ENCODE measurements at places on chromosomes 1 and 21. TPM values are rescaled to one million over a fixed set of nuclear protein-coding genes. Genes with fewer than 3 reads are reported as not detected.
A peak's percentile ranks its signal among the peaks of the same experiment; 100 is the strongest.

GRCh38 chr1:161038523-161039153, at the start of gene TSTD1:
Gene TSTD1, minus strand, starts transcription at chr1:161038964. Its CDS starts 75 bp downstream, at chr1:161038889.
- H3K27ac ChIP-seq, result peak within 1 kb of the TSS; percentile 92
- H3K27me3 ChIP-seq, result no peaks in the 10 kb centered on the region
- peak; percentile 81 for DNase-seq
- peaks cover 36% of the 10 kb centered on the region for H3K4me1 ChIP-seq

DNA sequence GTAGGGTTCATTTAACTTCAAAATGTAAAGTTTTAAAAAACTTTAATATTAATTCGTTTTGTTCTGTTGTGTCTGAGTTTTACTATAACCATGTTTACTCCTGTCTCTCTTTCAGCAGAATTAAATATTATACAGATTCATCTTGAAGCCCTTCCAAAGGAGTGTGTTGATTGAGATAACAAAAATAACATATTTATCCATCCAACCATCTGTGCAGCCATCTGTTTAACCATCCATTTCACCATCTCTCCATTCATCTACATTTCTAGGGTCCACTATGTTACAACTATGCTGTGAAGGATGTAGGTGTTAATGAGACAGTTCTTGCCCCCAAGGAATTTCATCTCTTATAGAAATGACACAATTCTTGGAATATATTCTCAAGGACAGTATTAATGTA, 36.0 kb upstream of the GNG12 start:
- no peak for DNase-seq
- no peak overlapping the region for H3K27ac ChIP-seq
- no peaks in the 10 kb centered on the region for H3K36me3 ChIP-seq

- H3K4me3 ChIP-seq, result no peak overlapping the region
- H3K36me3 ChIP-seq, result no peaks in the 10 kb centered on the region
- no peaks in the 10 kb centered on the region for H3K27me3 ChIP-seq
Measured at GRCh38 chr1:111481387-111482221, 7.8 kb downstream of the C1orf162 start.

DNA sequence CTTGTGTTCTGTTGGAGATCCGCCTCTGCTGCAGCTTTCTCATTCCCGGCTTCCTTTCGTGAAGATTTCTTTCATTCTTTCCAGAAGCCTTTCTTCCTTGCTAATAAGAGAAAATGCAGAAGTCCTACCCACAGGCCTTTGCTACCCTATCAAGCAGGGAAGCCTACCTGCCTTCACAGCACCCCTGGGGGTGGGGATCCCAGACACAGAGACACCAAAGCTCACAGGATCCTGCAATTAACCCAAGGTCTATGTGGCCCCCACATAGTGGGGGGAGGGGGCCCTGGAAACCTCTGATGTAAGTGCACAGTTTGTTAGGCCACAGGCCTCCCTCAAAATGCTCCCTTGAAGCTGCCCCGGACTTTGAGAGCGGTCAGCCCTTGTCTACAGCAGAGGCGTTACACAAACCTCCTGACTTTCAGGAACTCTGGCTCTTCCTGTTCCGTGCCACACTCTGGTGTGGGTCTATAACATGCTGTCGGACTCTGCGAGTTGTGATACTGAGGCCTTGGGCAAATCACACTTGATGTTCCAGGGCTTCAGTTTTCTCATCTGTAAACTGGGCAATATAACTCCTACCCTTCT, 31.2 kb downstream of the NKAIN1 start:
- no peak overlapping the region for H3K27ac ChIP-seq
- DNase-seq, result no peak
- no peaks in the 10 kb centered on the region for H3K27me3 ChIP-seq
- no peaks in the 10 kb centered on the region for H3K36me3 ChIP-seq

DNA sequence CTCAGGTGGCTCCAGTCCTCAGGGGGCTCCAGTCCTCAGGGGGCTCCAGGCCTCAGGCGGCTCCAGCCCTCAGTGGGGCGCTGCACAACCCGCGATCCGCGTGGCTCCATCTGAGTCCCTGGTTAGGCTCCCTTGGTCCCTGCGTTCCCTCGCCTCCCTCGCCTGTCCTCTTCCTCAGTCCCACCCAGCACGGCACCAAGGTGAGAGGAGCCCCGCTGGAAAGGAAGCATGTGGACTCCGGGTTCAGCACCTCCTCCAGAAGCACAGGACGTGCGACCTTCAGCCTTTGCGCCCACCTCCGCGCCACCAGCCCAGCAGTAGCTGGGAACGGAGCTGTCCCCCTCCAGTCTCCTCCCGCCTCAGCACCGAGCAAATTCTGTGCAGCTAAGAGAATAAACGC, 8.1 kb upstream of the OR2M5 start:
- no peak overlapping the region for H3K27ac ChIP-seq
- no peaks in the 10 kb centered on the region for H3K4me1 ChIP-seq
- H3K27me3 ChIP-seq, result peaks cover 7% of the 10 kb centered on the region
- peaks cover 70% of the 10 kb centered on the region for H3K36me3 ChIP-seq
- H3K4me3 ChIP-seq, result no peak overlapping the region

DNA sequence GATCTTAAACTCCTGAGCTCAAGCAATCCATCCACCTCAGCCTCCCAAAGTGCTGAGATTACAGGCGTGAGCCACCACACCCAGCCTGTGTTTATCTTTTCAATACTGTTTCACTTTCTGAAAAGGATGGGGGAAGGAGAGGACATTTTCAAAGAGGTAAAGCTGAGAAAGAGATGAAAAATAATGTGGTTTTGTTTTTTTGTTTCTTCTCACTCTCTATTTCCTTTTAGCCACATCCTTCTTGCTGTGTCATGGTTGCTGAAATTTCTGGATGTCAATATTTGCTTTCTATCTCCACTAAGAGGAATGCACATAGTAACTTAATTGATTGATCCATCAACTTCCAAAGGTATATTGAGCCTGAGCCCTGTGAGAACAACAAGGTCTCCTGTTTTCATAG, 6.4 kb upstream of the C1orf21 start:
- H3K27me3 ChIP-seq, result no peaks in the 10 kb centered on the region
- H3K36me3 ChIP-seq, result no peaks in the 10 kb centered on the region
- no peak for DNase-seq

DNA sequence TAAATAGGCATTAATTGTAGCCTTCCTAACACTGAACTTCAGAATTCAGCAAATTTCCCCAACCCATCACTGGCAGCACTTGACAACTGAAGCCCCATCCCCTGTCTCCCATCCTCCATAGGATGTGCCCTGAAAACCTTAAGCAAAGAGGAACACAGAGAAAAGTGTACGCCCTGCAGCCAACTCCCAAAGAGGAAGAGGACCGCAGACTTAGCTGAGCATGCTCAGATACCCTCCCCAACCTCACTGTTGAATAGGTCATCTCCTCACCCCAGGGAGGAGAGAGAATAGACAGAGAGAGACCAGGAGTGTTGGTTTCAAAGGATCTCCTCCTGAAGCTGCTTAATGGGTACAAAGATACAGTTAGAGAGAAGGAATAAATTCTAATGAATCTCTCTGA, 50.5 kb downstream of the CD2 start:
- H3K27ac ChIP-seq, result no peak overlapping the region
- peaks cover 18% of the 10 kb centered on the region for H3K4me1 ChIP-seq
- no peak for DNase-seq
- no peak overlapping the region for H3K4me3 ChIP-seq
- no peaks in the 10 kb centered on the region for H3K36me3 ChIP-seq

DNA sequence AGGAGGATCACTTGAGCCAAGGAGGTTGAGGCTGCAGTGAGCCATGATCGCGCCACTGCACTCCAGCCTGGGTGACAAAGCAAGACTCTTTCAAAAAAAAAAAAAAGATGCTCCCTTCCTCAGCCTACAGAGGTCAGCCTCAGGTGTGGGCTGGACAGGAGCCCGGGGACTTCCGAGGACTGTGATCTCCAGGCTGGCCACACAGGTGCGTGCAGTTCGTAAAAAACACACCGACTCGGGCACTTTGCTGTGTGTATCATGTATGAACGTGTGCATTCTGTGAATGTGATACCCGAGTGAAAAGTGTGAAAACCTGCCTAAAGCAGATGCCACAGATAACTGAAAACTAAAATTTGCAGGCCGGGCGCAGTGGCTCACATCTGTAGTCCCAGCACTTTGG, 8.4 kb upstream of the CCDC27 start:
- H3K4me3 ChIP-seq, result no peak overlapping the region
- H3K36me3 ChIP-seq, result peaks cover 27% of the 10 kb centered on the region
- no peak for DNase-seq
- peaks cover 30% of the 10 kb centered on the region for H3K4me1 ChIP-seq
- H3K27me3 ChIP-seq, result no peaks in the 10 kb centered on the region
- H3K27ac ChIP-seq, result no peak overlapping the region

GRCh38 chr1:116418091-116418830, 45.2 kb downstream of the ATP1A1 start:
- peaks cover 3% of the 10 kb centered on the region for H3K27me3 ChIP-seq
- H3K36me3 ChIP-seq, result no peaks in the 10 kb centered on the region
- peak; percentile 86 for DNase-seq
- H3K4me1 ChIP-seq, result peaks cover 29% of the 10 kb centered on the region
- no peak overlapping the region for H3K27ac ChIP-seq

- no peak overlapping the region for H3K4me3 ChIP-seq
- no peaks in the 10 kb centered on the region for H3K27me3 ChIP-seq
- no peak for DNase-seq
Measured at GRCh38 chr1:206496131-206496793, 11.1 kb upstream of the RASSF5 start.

DNA sequence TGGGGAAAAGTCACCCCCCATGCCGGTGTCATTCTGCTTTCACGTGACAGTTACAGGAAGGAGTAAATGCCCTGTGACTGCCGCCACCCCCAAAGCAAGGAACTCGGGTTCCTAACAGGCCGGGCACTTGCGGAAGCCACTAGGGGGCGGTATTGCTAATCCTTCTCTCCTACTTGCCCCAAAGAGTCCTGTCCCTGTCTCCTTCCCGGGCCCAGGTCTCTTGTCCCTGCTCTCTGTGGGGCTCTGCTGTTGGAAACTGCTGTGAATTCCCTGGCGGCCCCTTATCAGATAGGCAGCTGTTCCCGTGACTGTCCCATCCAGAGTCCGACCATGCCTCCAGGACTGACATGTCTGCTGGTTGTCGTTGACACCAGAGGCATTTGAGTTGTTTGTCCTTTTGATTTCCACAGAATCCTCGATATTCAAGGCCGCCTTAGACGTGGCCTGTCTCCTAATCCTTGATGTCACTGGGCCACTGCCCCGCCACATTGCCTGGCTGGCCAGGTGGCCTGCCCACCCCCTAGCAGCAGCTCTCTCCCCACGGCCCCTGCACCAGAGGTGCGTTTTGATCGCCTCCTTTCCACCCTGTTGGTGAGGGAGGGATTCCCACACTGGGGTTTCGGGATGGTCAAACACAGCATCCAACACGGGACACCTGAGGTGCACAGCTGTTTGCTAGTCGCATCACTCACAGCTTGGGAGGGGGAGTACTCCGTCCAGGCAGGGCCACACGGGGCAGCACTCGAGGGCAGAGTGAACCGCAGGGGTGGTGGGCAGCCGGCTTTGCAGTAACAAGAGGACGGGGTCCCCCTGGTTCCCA, 37.3 kb downstream of the CHAF1B start:
- H3K4me1 ChIP-seq, result peaks cover 21% of the 10 kb centered on the region
- no peaks in the 10 kb centered on the region for H3K36me3 ChIP-seq
- no peak overlapping the region for H3K27ac ChIP-seq
- peak; percentile 84 for DNase-seq

GRCh38 chr1:19222979-19223824, 13.1 kb upstream of the UBR4 start:
- no peaks in the 10 kb centered on the region for H3K27me3 ChIP-seq
- H3K36me3 ChIP-seq, result peaks cover 89% of the 10 kb centered on the region
- H3K4me3 ChIP-seq, result no peak overlapping the region
- H3K4me1 ChIP-seq, result no peaks in the 10 kb centered on the region

DNA sequence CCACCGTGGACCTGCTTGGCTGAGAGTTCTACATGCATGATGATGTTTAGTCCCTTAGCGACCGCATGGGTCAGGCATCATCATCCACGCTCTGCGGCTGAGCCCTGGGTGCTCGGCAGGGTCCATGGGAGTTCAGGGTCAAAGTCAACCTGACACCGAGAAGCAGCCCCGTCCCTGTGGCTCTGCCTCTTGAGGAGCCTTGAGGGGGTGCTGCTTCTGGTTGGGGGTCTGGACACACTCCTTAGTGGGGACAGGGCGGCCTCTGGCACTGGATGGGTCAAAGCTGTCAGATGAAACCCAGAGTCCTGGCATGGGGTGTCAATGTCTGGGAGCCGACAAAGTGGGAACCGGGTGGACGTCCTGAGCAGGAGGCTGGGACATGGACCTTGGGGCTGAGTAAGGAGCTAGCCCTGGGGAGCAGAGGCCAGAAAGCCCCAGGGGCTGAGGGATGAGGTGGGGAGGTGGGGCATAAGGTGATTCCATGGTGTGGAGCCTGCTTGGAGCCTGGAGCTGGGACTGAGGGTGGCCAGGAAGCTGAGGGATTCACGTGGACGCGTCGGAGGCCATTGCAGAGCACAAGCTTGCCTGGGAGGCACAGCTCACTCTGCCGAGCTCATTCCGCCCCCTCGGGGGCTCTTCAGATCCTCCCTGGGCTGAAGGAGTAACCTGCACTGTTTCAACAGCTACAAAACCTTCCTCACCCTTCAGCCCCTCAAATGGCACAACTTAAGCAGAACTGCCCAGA, 53.9 kb downstream of the UMODL1 start:
- DNase-seq, result no peak
- peaks cover 13% of the 10 kb centered on the region for H3K4me1 ChIP-seq
- H3K27me3 ChIP-seq, result no peaks in the 10 kb centered on the region
- no peak overlapping the region for H3K4me3 ChIP-seq
- H3K36me3 ChIP-seq, result no peaks in the 10 kb centered on the region

DNA sequence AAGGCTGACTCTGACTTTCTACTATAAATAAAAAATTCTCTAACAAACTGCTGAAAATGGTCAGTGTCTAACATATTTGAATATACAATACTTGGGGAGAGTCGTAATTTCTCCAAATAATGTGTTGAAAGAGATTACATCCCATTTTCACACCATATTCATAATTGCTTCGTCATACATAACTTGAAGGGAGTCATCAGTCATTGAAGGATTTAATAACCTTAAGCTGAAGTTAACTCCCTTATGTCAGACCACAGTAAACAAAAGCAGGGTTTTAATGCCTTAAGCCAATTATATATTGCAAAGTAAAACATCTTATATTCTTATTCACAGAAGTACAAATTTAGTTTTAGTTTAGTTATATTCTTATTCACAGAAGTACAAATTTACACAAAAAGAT, 129.9 kb downstream of the RERE start:
- no peak overlapping the region for H3K27ac ChIP-seq
- no peak for DNase-seq
- peaks cover 70% of the 10 kb centered on the region for H3K4me1 ChIP-seq
- H3K27me3 ChIP-seq, result no peaks in the 10 kb centered on the region

- H3K4me1 ChIP-seq, result no peaks in the 10 kb centered on the region
- no peak overlapping the region for H3K27ac ChIP-seq
- DNase-seq, result peak; percentile 25
- H3K4me3 ChIP-seq, result no peak overlapping the region
- peaks cover 10% of the 10 kb centered on the region for H3K36me3 ChIP-seq
- H3K27me3 ChIP-seq, result no peaks in the 10 kb centered on the region
Measured at GRCh38 chr21:39153373-39153772, 29.9 kb downstream of the PSMG1 start.

GRCh38 chr1:59293849-59294248, 3.0 kb upstream of the FGGY start:
- no peak overlapping the region for H3K4me3 ChIP-seq
- no peak overlapping the region for H3K27ac ChIP-seq
- DNase-seq, result no peak
- no peaks in the 10 kb centered on the region for H3K27me3 ChIP-seq
- peaks cover 29% of the 10 kb centered on the region for H3K4me1 ChIP-seq

GRCh38 chr1:38208716-38209632, 162.4 kb upstream of the POU3F1 start:
- DNase-seq, result no peak
- no peak overlapping the region for H3K27ac ChIP-seq
- no peaks in the 10 kb centered on the region for H3K36me3 ChIP-seq
- H3K4me1 ChIP-seq, result peaks cover 10% of the 10 kb centered on the region
- H3K4me3 ChIP-seq, result no peak overlapping the region

The SRSF4 gene
- 99.9 TPM for total RNA-seq

The CNIH4 gene
- 77.8 TPM for total RNA-seq

The SUSD4 gene
- total RNA-seq, result 2.6 TPM

The HES3 gene
- 78.3 TPM for total RNA-seq

The KRTAP12-2 gene
- total RNA-seq, result 0.25 TPM

The GOLT1A gene
- total RNA-seq, result 6.5 TPM

The GUCA2B gene
- total RNA-seq, result not detected

Data from WTC11 (cell line).